A549 treated with dexamethasone at 1 μM for 4 hours (cell line): ENCODE measurements at places on chromosomes 4 and X. TPM values are rescaled to one million over a fixed set of nuclear protein-coding genes. Genes with fewer than 3 reads are reported as not detected.

Gene TMSB15B
- total RNA-seq = 4.0 to 6.6 TPM (median 4.4 TPM) in 5 replicates

Gene RHOXF1
- total RNA-seq = not detected in 5 replicates

Gene PDE5A
- total RNA-seq = 0.14 to 0.48 TPM (median 0.40 TPM) in 5 replicates

Gene PNMA5
- not detected in 5 replicates for total RNA-seq

Gene CT45A2
- total RNA-seq = not detected in 5 replicates

Gene UGT2A1
- total RNA-seq = not detected in 5 replicates

Gene SHROOM2
- total RNA-seq = 0.81 to 1.1 TPM (median 0.99 TPM) in 5 replicates

Gene ADRA2C
- 6.1 to 11.5 TPM (median 10.2 TPM) in 5 replicates for total RNA-seq

Gene WDR44
- total RNA-seq = 13.4 to 18.0 TPM (median 16.6 TPM) in 5 replicates

Gene CYTL1
- total RNA-seq = not detected in 5 replicates

Gene GPC3
- total RNA-seq = 0.16 TPM in 1 of 5 replicates, not detected in the others

Gene APLN
- total RNA-seq = 0.68 to 0.90 TPM (median 0.77 TPM) in 5 replicates

Gene TRPC3
- 0.04 to 0.11 TPM (median 0.09 TPM) in 5 replicates for total RNA-seq

Gene PCDH18
- not detected in 5 replicates for total RNA-seq

Gene MECP2
- 16.2 to 25.6 TPM (median 22.5 TPM) in 5 replicates for total RNA-seq

Gene RNF212
- total RNA-seq = 0.81 to 2.9 TPM (median 2.4 TPM) in 5 replicates

Gene NSUN7
- total RNA-seq = 0.22 to 0.46 TPM (median 0.35 TPM) in 5 replicates

Gene ODAPH
- total RNA-seq = 0.14 TPM in 1 of 5 replicates, not detected in the others

Gene IL2
- total RNA-seq = not detected in 5 replicates

Gene NLGN4X
- 0.02 to 0.12 TPM (median 0.04 TPM) in 4 of 5 replicates, not detected in the other for total RNA-seq

Gene NELFA
- total RNA-seq = 16.3 to 25.2 TPM (median 23.9 TPM) in 5 replicates

Gene EMCN
- not detected in 5 replicates for total RNA-seq

Gene EXOC1L
- total RNA-seq = not detected in 5 replicates
